ENCODE measurements at places on chromosomes 16 and 17. TPM values are rescaled to one million over a fixed set of nuclear protein-coding genes. Genes with fewer than 3 reads are reported as not detected.

The CCDC40 gene
- total RNA-seq, result 12.6 TPM

GRCh38 chr17:81900181-81900820 is 1.7 kb upstream of the NPB start:
- peaks cover 8% of the 10 kb centered on the region for H3K27me3 ChIP-seq
- no peak for DNase-seq
- no peak overlapping the region for H3K4me3 ChIP-seq
- peaks cover 2% of the 10 kb centered on the region for H3K36me3 ChIP-seq
- H3K4me1 ChIP-seq, result peaks cover 18% of the 10 kb centered on the region
- H3K27ac ChIP-seq, result no peak overlapping the region

DNA sequence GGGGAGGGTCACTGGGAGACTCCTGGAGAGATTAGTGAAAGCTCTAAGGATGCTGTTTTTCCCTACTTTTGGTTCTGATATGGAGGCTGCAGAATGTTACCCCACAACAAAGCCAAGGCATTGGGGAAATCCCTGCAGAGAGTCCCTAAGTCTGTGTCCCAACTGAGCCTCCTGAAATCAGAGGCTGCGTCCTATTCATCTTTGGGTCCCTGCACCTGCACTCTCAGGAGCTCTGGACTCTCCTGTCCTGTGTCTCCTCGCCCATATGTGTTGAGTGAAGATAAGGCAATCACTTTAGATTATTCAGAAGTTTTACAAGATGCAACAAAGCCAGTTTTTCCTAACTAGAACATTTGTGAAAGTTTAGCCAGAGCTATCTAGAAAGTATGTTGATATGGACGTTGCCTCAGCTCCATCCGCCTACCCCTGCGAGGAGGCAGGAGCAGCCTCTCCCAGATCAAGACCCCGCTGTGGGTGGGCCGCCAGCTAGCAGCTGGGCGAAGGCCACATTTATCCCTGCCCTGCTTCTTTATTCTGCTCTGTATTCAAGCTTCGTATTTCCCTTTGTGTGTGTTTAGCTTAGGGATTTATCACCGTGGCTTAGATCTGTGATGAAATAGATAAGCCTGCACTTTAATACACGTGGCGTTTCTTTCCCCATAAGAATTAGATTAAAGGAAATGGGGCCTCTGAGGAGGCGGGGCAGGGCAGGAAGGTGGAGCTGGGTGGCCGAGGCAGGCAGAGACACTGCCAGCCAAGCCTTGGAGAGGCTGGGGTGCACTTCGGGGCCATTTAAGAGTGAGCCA is 37.4 kb downstream of the SHISA6 start:
- DNase-seq, result no peak
- H3K27ac ChIP-seq, result no peak overlapping the region
- H3K4me1 ChIP-seq, result no peaks in the 10 kb centered on the region
- no peaks in the 10 kb centered on the region for H3K36me3 ChIP-seq
- no peak overlapping the region for H3K4me3 ChIP-seq
- H3K27me3 ChIP-seq, result no peaks in the 10 kb centered on the region

GRCh38 chr17:64773836-64774761 is 112.0 kb upstream of the SMURF2 start:
- H3K27me3 ChIP-seq, result peaks cover 13% of the 10 kb centered on the region
- no peak overlapping the region for H3K27ac ChIP-seq
- no peak overlapping the region for H3K4me3 ChIP-seq

DNA sequence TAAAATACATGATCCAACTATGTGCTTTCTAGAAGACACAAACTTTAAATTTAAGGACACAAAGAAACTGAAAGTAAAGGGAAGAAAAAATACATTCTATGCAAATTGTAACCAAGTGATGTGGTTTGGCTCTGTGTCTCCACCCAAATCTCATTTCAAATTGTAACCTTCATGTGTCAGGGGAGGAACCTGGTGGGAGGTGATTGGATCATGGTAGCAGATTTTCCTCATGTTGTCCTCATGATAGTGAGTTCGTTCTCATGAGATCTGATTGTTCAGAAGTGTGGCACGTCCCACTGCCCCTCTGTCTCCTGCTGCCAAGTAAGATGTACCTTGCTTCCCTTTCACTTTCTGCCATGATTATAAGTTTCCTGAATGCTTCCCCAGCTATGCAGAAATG is 15.0 kb downstream of the OR1A1 start:
- no peak overlapping the region for H3K27ac ChIP-seq
- no peak overlapping the region for H3K4me3 ChIP-seq
- H3K27me3 ChIP-seq, result no peaks in the 10 kb centered on the region
- no peaks in the 10 kb centered on the region for H3K4me1 ChIP-seq
- DNase-seq, result no peak

DNA sequence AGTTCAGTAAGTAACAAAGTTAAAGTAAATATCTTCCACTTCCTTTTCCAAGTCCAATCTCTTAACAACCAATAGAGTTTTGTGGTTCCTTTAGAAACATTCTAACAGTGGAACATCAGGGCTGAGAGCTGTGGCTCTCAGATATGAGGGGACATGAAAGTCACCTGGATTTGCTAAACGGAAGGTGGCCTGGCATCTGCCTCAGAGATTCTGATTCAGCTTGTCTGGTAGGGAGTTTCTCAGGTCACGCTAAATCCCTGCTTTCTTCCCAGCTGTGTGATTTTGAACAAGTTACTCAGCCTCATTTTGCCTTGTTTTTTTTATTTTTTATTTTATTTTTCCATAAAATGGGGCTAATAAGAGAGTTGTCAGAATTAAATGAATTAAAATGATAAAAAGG is 411.0 kb upstream of the CDH11 start:
- no peak for DNase-seq
- no peaks in the 10 kb centered on the region for H3K4me1 ChIP-seq
- no peak overlapping the region for H3K27ac ChIP-seq
- H3K36me3 ChIP-seq, result no peaks in the 10 kb centered on the region
- H3K4me3 ChIP-seq, result no peak overlapping the region
- no peaks in the 10 kb centered on the region for H3K27me3 ChIP-seq
